Activated T-helper 1 cell treated with Interleukin-2 at 50 U/mL for 16 hours (primary cell): ENCODE measurements at places on chromosomes 5 and 9.

GRCh38 chr5:76953551-76954382, 922 bp downstream of the CRHBP start:
- DNase-seq: no peak

- DNase-seq: no peak
These were observed 3.4 kb downstream of the IL4 start for GRCh38 chr5:132677191-132677590.

- no peak for DNase-seq
These were observed 146.5 kb downstream of the MEF2C start for GRCh38 chr5:88736494-88736893.

GRCh38 chr9:129648764-129649115, 6.8 kb upstream of the ASB6 start:
- no peak for DNase-seq

DNA sequence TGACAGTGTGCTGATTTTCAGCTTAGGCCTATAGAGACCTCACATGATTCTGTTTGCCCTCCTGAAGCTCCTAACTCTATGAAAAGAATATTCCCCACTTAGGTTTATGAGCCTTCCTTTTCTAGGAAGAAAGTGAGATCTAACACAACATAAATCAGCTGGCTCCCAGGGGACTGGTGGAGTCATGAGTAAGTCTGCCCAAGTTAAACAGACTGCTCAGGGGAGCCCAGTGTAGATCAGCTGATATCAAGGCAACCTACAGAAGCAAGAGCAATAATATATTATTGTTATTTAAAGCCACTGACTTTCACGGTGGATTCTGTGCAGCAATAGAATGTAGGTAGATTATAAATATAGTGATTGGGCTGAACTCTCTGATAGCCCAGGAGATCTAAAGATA, 1978.6 kb upstream of the CDH6 start:
- DNase-seq: no peak

- no peak for DNase-seq
These were observed 34.8 kb upstream of the SMARCA2 start for GRCh38 chr9:1980387-1980786.

DNA sequence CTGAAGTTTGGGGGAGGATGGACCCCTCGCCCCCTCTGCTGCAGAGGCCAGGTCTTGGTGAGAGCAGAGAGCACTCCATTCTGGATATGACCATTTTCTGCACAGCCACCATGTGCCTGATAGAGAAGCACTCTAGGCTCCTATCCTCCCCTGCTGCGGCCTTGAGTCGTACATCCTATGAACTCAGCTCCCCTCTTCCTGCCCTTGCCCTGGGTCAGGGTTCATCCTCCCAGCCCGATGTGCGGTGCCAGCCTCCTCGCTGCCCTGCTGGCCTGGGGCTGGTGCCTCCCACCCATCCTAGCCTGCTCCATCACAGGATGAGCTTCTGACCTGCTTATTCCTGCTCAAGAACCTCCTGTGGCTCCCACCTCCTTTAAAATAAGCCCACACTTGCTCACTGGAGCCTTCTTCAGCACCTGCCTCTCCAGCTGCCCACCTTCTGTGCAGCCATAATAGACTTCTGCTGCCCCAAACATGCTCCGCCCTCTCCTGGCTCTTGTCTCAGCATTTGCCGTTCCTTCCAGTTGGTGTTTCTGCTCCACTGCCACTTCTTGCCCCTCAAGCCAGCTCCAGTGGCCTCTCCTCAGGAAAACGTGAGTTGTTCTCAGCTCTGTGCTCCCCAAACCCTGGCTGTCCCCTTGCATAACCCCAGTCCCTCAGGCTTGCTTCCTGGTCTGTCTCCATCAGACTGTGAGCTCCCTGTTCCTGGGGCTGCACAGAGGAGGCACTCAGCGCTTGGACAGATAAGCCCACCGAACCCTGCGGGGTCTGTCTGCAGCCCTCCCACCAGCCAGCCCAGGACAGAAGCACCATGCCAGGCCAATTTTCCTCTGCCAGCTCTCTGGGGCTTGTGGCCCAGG, 22.3 kb upstream of the TTLL11 start:
- DNase-seq: no peak

- DNase-seq: no peak
These were observed 329.5 kb downstream of the CCDC171 start for GRCh38 chr9:15882328-15882727.

- no peak for DNase-seq
These were observed 1480.0 kb upstream of the NUDT12 start for GRCh38 chr5:105042623-105043022.

- DNase-seq: no peak
These were observed 8.7 kb downstream of the RANBP6 start for GRCh38 chr9:6006749-6007057.

DNA sequence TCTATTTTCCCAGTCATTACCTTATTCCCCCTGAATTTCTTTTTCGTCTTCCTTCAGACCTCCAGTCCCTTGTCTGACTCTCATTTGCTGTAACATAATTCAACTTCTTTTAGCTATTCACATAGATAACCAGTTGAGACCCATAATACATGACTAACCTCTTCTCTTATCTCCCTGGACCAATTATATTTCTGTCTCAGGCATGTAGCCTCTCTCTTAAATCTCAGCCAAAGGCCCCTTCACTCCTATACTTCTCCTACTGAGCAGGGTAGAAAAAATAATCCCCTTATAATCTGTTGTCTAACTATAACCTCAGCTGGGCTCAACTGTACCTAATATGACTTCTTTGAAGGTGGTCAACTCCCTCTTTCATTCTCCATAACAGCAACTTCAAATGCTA, 20.9 kb downstream of the RANBP6 start:
- DNase-seq: no peak

- DNase-seq: no peak
These were observed 11.9 kb downstream of the GRIN1 start for GRCh38 chr9:137150617-137151457.

GRCh38 chr5:22593592-22593991, 259.6 kb downstream of the CDH12 start:
- no peak for DNase-seq

GRCh38 chr5:74095871-74096270, 469.9 kb downstream of the ARHGEF28 start:
- DNase-seq: no peak

DNA sequence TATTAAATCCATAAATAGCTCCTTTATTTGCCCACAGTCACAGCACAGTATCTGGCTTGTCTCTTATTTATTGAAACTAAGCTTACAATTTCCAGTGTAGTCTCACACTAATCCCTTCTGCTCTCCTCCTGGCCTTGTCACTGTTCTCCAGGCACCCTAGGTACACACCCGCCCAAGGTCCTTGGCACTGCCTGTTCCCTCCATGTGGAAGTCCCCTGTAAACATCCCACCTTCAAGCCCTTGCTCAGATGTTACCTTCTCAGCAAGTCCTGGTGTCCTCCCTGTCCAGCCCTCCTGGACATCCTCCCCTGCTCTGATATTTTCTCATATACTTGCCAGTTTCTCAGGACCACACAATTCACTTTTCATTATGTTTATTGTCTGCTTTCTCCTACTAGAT, 44.2 kb upstream of the CFAP157 start:
- no peak for DNase-seq

GRCh38 chr5:161190778-161191177, 338.8 kb upstream of the ATP10B start:
- DNase-seq: no peak
